MV-4-11 (cell line): ENCODE measurements at places on chromosomes 6 and 20.
A peak's percentile ranks its signal among the peaks of the same experiment; 100 is the strongest.

GRCh38 chr6:126540161-126540560 lies 200.2 kb downstream of the CENPW start:
- no peak for DNase-seq

GRCh38 chr20:63196768-63197470 lies 19.0 kb downstream of the YTHDF1 start:
- DNase-seq: no peak

GRCh38 chr20:59182401-59183044 lies 18.9 kb downstream of the ZNF831 start:
- peak; percentile 35 for DNase-seq

GRCh38 chr20:53752971-53753879 lies 159.6 kb upstream of the ZNF217 start:
- DNase-seq: no peak

DNA sequence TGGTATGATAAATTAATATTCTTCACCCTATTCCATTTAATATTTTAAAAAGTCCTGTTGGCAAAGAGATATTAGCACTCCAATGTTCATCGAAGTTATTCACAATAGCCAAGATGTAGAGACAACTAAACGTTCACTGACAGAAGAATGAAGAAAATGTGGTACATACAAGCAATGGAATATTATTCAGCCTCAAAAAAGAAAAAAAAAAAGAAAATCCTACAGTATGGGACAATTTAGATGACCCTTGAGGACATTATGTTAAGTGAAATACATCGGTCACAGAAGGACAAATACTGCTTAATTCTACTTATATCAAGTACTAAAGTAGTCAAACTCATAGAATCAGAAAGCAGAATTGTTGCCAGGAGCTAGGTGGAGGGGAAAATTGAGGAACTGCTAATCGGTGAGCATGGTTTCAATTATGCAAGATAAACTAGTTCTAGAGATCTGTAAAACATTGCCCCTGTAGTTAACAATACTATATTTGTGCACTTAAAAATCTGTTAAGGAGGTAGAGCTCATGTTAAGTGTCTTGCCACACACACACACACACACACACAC lies 4.7 kb downstream of the GCLC start:
- peak; percentile 30 for DNase-seq

GRCh38 chr20:20711413-20711812 lies 1.0 kb downstream of the RALGAPA2 start:
- no peak for DNase-seq

GRCh38 chr20:18533978-18534644 lies 26.4 kb downstream of the SEC23B start:
- no peak for DNase-seq

- DNase-seq: no peak
Measured at GRCh38 chr20:51319522-51319921, 223.0 kb downstream of the NFATC2 start.
